Upper lobe of left lung (tissue), 6 donors: ENCODE measurements at places on chromosomes 5 and 9. TPM values are rescaled to one million over a fixed set of nuclear protein-coding genes. Genes with fewer than 3 reads are reported as not detected.

MAST4 gene
- total RNA-seq, result 67.3 TPM

DAPK1 gene
- 334 TPM for total RNA-seq

TEX48 gene
- not detected for total RNA-seq

ZFP2 gene
- 1.1 TPM for total RNA-seq

TSTD2 gene
- 25.4 TPM for total RNA-seq

ARHGEF28 gene
- 23.9 TPM for total RNA-seq

ASPN gene
- total RNA-seq, result 5.8 TPM

APBA1 gene
- 4.3 TPM for total RNA-seq

PCDHGB2 gene
- total RNA-seq, result 3.9 TPM

PCDHA1 gene
- not detected for total RNA-seq

INSL4 gene
- total RNA-seq, result not detected

SNAPC4 gene
- total RNA-seq, result 17.9 TPM

TLR4 gene
- 57.0 TPM for total RNA-seq

GRCh38 chr5:178465228-178465860 is 124.8 kb downstream of the COL23A1 start:
- DNase-seq, result peak; percentile 44

GRCh38 chr5:42579320-42579719 is 156.1 kb downstream of the GHR start:
- no peak for DNase-seq

GRCh38 chr9:111736714-111737113 is 58.0 kb downstream of the SHOC1 start:
- DNase-seq, result no peak

- peak; percentile 25 for DNase-seq
Measured at GRCh38 chr5:36481454-36482120, 124.8 kb upstream of the SLC1A3 start.

GRCh38 chr5:137612576-137612975 is 113.5 kb upstream of the SPOCK1 start:
- DNase-seq, result no peak

GRCh38 chr5:169911448-169912212 is 68.7 kb downstream of the INSYN2B start:
- no peak for DNase-seq

DNA sequence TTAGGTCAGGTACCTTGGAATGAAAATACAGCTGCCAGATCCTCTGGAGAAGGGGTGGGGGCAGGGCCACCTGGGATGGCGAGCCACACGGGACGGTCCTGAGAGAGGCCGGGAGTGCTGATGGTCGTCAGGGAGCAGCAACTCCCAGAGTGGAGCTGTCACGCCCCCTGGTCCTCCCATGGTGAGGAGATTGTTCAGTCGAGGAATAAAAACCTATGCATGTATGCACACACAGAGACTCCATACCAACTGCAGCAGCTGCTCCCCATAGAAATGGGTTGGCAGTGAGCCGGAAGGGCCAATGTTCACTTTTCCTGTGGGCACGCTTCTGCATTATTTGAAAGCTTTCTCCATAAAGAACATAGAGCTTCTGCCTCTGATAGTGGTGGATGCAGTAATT is 45.2 kb upstream of the SEMA4D start:
- DNase-seq, result no peak

- DNase-seq, result no peak
Measured at GRCh38 chr9:134265078-134265477, 61.2 kb upstream of the RXRA start.

DNA sequence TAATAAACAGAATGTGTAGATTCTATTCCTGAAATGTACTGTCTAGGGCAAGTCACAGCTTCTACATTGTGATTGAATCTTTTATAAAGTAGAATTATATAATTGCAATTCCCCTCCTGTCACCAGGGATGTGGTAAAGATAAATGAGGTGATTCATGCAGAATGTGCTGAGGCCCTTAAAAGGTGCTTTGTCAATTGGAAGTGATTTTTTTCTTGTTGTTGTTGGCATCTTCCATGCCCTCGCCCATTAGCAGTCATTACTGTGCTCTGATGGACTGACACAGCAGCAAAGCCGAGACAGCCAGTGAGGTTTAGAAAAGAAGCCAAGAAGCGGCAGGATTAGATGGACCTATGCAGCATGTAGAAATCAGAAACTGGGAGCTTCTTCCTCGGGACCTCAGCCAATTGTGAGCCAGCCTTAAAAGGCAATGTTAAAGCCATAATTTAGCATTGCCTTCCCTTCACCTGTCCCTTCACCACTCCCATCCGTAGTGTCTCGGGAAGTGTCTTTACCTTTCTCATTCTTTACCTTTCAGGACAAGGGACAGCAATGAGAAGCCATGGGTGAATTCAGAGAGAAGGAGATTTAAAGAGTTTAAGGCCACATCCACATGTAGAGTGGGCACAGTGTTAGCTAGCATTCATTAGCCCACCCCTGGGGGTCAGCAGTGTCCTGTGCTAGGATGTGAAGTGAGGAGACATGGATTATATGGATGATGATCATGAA is 257.8 kb downstream of the PLK2 start:
- DNase-seq, result no peak

DNA sequence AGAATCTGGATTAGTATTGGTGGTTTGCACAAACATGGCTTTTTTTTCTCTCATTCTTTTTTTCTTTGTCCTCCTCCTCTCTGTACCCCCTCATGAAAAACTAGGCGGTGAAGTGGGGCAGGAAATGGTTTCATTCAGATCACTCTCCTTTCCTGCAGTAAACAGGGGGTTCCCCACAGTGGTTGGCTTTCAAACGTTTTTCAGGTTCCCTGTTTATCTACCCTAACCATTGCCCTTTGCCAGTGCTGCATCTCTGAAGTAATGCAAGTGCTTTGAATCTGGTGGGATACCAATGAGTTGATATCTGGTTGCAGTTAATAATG is 29.8 kb downstream of the NR4A3 start:
- DNase-seq, result no peak

DNA sequence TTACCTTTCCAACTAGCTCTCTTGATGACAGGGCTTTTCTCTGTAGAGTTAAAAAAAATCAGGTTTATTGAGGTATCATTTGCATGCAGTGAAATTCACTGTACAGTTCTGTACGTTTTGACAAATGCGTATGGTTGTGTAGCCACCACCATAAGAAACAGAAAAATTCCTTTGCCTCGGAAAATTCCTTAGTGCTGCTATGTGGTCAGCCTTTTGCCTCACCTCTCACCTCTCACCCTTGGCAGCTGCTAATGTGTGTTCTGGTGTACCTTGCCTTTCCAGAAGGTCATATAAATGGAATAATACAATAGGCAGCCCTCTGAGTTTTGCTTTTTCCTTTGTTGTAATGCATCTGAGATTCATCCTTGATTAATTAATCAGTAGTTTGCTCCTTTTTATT is 28.4 kb downstream of the PCSK5 start:
- no peak for DNase-seq

GRCh38 chr9:128420651-128421481 is at the start of gene CERCAM:
CERCAM (plus strand) TSS chr9:128420857; CDS start chr9:128420878, 21 bp downstream.
- peak; percentile 47 for DNase-seq

DNA sequence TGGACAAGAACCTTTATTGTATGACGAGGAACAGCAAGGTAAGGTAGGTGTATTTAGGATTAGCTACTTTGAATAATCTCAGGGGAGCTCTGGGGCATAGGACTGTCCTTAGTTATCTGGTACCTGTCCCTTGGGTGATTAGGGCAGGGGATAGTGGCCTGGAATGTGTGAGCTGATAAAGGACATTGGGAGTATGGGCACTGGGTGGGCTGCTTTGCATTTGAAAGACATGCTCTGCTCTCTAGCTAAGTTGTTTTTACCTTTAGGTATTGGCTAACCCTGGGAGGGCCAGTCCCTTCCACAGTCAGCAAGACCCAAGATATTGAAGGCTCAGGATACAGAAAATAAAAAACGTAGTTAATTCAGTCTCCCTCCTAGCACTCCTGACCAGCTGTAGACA is 282.8 kb upstream of the C9orf72 start:
- DNase-seq, result no peak

GRCh38 chr9:88291856-88292255 is 96.4 kb upstream of the SPIN1 start:
- DNase-seq, result no peak

GRCh38 chr5:36252722-36253365 is 11.1 kb upstream of the NADK2 start:
- DNase-seq, result no peak

DNA sequence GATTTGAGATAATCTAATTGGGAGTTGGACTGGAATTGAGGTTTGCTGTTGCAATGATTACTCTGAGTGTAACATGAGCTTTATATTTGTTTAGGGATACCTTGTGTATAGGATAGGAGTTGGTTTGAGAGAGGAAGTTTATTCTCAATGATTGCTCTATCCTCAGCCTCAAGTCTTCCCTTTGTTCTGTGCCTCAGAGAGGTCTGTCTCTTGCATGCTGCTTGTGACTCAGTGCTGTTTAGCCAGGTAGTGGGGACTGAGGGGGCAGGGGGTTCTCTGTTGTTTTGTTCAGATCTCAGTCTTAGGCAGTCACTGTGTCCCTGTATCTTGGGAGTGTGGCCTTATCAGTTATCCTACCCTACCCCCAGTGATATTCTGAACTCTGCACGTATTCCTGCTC is 192.1 kb downstream of the SPATA31D1 start:
- DNase-seq, result no peak

- no peak for DNase-seq
Measured at GRCh38 chr9:91894023-91894422, 56.0 kb downstream of the ROR2 start.

DNA sequence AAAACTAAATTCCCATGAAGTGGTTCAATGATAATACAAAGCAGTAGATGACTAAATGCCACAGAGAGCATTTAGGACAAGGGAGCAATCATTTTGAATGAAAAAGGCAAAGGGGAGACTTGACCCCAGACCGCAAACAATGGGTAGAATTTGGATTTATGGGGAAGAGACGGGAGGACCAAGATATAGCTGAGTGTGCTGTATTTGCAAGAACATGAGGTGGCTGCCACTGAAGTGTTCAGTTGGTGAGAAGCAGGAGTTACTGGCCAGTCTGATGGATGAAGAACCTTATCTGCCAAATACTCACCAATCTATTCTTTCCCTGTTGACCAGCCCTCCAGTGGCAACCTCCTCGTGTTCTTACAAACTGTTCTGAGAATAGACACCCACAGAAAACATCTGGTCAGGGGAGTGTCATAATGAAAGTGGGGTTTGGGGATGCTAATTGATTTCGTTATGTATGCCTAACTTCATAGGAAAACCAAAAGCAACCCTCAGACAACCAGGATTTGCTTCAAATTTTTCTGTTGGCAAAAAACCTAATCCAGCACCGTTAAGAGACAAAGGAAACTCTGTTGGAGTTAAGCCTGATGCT is 19.8 kb downstream of the TDRD7 start:
- DNase-seq, result no peak

DNA sequence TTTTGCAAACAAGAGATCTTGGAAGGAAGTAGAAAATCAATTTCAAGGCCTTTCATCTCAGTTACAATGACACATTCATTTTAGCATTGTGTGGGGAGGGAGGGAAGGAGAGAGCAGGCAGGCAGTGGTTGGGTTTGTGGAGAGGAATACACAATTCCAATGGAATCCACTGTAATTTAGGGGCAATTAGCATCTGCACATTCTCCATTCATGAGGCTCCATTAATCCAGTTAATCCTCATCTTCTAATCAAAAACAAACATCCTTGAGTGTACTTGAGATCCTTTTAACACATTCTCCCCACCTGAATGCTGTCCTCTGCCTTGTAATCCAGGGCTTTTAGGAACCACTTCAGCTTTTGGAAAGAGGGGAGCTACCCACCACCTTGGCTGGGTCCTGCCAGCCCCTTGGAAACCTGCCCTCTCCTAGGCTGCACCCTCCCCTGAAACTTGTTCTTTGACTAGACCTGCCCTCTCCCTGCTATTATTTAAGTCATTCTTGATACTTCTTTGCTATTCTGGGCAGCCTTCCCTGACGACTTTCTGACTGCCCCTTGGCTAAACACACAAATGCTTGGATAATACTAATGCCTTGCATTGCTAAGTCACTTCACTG is 271.2 kb downstream of the SLIT3 start:
- DNase-seq, result no peak

- no peak for DNase-seq
Measured at GRCh38 chr5:12592228-12592627, 688.0 kb upstream of the CTNND2 start.

DNA sequence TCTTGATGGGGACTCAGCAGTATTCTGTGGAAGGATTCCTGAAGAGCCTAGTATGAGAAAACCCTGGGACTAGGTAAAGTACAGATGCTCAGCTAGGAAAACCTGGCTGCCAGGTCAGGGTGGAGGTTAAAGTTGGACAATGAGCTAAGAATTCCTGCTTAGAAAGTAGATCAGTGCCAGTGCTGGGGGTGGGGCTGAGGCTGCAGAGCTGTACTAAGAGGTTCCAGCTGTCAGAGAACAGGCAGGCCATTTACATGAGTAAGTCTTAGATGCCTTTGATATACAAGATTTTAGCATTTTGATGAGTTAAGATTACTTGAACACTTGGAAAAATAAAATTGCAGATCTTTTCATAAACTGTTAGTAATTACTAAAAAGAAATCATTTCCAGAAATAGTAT is 332.3 kb upstream of the NUDT12 start:
- DNase-seq, result no peak

DNA sequence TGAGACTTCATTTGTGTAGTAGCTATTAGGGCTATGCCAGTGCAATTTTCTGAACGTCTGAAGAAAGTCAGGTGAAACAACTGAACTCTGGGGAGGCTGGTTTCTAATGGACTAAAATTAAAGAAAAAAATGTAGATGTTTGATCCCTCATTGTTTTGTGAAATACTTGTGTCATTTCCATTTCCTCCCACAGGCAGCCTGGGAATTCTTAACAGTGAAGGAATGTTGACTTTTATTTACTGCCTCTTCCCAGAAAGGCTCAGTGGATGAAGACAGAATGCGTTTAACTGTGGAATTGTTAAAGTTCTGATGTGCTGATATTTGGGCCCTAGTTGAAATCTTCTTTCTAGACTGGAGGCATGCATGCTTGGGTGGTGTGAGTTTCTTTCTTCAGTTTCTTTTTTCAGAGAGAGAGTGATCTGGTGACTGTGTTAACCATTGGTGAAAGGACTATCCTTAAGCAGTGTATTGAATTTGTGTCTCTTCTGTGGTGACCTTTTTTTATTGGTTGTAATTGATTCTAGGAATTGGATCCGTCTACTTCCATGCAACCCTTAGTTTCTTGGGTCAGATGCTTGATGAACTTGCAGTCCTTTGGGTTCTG is 15.5 kb downstream of the ACER2 start:
- no peak for DNase-seq

DNA sequence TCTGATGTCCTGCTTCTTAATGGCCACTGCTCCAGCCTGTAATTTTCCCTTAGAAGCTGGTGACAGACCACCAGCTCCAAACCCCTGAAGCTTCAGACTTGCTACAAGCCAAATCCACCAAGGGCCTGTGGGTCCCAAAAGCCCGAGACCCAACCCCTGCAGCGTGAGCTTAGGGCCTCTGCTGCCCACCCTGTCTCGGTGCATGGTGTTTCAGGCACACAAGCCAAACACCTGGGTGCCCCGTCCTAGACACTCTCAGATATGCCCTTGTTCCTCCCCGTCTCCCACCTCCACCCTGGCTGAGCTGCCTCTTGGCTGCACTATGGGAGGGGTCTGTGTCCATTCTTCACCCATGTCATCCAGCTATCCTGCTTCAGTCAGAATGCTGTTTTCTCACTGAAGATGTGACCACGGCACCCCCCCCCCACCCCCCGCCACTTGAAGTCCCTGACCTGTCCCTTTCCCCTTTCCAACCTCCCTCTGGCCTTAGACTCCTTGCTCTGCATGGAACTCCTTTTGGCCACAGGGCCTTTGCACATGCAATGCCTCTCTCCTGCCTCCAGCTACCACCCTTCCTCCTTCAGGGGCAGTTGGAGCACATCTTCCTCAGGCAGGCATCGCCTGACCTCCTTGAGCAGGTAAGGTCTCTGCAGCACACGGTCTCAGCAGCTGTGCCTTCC is 55.8 kb downstream of the ZNF354C start:
- DNase-seq, result no peak
